ENCODE measurements at places on chromosomes 12 and 14. TPM values are rescaled to one million over a fixed set of nuclear protein-coding genes. Genes with fewer than 3 reads are reported as not detected.

The LACRT gene
- total RNA-seq: not detected

The TMEM253 gene
- total RNA-seq: not detected

The TGFB3 gene
- total RNA-seq: 3.7 TPM

The MYBPC1 gene
- not detected for total RNA-seq

The DBX2 gene
- total RNA-seq: not detected

The ZNF891 gene
- 0.62 TPM for total RNA-seq

The SLC25A29 gene
- 7.7 TPM for total RNA-seq

The KRT8 gene
- 53.3 TPM for total RNA-seq

The SLC6A15 gene
- not detected for total RNA-seq

- peaks cover 27% of the 10 kb centered on the region for H3K27me3 ChIP-seq
- H3K4me3 ChIP-seq: no peak overlapping the region
- peaks cover 3% of the 10 kb centered on the region for H3K36me3 ChIP-seq
- no peak overlapping the region for H3K27ac ChIP-seq
- H3K4me1 ChIP-seq: no peaks in the 10 kb centered on the region
Observed at GRCh38 chr14:105117257-105117646, 51.3 kb downstream of the JAG2 start.

GRCh38 chr14:68464711-68465110 is 328.2 kb downstream of the ZFP36L1 start:
- H3K27me3 ChIP-seq: peaks cover 2% of the 10 kb centered on the region
- peak overlapping the region; percentile 40 for H3K4me3 ChIP-seq
- peaks cover 77% of the 10 kb centered on the region for H3K4me1 ChIP-seq
- peak; percentile 58 for DNase-seq

- no peak for DNase-seq
- no peak overlapping the region for H3K27ac ChIP-seq
- no peak overlapping the region for H3K4me3 ChIP-seq
- peaks cover 23% of the 10 kb centered on the region for H3K36me3 ChIP-seq
- H3K4me1 ChIP-seq: peaks cover 7% of the 10 kb centered on the region
- H3K27me3 ChIP-seq: no peaks in the 10 kb centered on the region
Observed at GRCh38 chr14:99441918-99442317, 38.7 kb downstream of the SETD3 start.

DNA sequence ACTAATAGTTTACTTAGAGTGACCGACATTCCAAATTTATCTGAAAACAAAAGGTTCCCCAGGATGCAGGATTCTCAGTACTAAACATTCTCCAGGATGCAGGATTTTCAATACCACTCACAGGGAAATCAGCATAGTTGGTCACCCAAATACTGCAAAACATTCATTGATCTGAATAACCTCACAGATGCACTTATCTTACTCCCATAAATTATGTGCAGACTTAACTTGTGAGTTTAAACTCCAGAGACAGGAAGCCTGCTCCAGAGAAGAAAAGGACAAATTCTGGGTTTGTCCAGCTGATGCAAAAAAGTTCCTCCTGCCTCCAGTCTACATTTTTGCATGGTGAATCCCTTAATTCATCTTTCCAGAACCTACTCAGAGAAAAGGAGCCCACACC is 514.2 kb upstream of the TMEM132C start:
- H3K4me3 ChIP-seq: no peak overlapping the region
- H3K27me3 ChIP-seq: peaks cover 2% of the 10 kb centered on the region
- H3K36me3 ChIP-seq: no peaks in the 10 kb centered on the region

- no peaks in the 10 kb centered on the region for H3K36me3 ChIP-seq
- DNase-seq: no peak
- H3K4me1 ChIP-seq: no peaks in the 10 kb centered on the region
- H3K27ac ChIP-seq: no peak overlapping the region
- peaks cover 3% of the 10 kb centered on the region for H3K27me3 ChIP-seq
Observed at GRCh38 chr12:107221913-107222312, 128.6 kb upstream of the CRY1 start.

GRCh38 chr12:126083926-126084325 is 1018.7 kb downstream of the AACS start:
- H3K4me1 ChIP-seq: no peaks in the 10 kb centered on the region
- 0 out of 2 replicates have a peak, but pooled peaks cover 2% of the 10 kb centered on the region for H3K27me3 ChIP-seq
- no peaks in the 10 kb centered on the region for H3K36me3 ChIP-seq
- no peak overlapping the region for H3K4me3 ChIP-seq
- no peak for DNase-seq

- no peak for DNase-seq
- peaks cover 9% of the 10 kb centered on the region for H3K4me1 ChIP-seq
- H3K4me3 ChIP-seq: no peak overlapping the region
- no peaks in the 10 kb centered on the region for H3K36me3 ChIP-seq
Observed at GRCh38 chr12:94336211-94336925, 123.3 kb downstream of the CEP83 start.

GRCh38 chr14:63375769-63376168 is 57.0 kb upstream of the GPHB5 start:
- DNase-seq: no peak
- no peaks in the 10 kb centered on the region for H3K27me3 ChIP-seq
- H3K36me3 ChIP-seq: peaks cover 23% of the 10 kb centered on the region
- no peak overlapping the region for H3K4me3 ChIP-seq

DNA sequence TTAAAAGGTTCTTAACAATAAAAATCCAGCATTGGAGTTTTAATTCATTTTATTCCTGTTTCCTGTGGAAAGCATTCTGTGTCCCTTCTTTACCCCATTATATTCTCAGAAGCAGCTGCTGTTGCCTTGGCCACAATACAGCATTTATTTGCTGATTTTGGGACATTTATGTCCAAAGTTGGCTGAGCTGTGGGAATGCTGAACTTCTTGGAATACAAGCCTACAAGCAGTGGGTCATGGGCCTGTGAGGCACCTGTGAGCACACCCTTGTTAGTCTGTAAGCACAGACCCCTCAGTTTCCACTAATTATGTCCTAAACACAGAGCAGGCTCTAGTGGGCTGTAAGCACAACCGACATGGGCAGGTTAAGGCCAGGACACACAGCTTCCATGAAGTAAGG is 122.2 kb upstream of the IGF1 start:
- no peak overlapping the region for H3K4me3 ChIP-seq
- peaks cover 6% of the 10 kb centered on the region for H3K4me1 ChIP-seq
- H3K27me3 ChIP-seq: no peaks in the 10 kb centered on the region
- no peak overlapping the region for H3K27ac ChIP-seq
- peaks cover 8% of the 10 kb centered on the region for H3K36me3 ChIP-seq
- no peak for DNase-seq

Measured in HFFc6 (cell line).